ENCODE measurements at places on chromosomes 11 and 22.

DNA sequence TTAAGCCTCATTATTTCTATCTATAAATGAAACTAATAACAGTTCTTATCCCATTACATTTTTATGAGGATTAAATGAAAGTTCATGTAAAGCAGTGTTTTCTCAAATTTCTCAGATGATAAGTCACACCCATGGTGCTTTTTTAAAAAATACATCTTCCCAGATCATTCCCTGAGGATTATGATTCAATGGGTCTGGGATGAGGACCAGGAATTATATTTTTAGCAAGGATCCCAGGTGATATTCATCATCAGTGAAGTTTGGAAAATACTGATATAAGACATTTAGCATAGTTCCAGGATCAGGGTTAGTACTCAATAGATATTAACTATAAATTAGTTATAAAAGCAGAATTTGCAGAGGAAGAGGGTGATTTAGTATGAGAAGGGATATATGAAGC is 89.1 kb downstream of the BBOX1 start:
- DNase-seq: no peak

- DNase-seq: no peak
Measured at GRCh38 chr11:60872961-60873524, 5.7 kb downstream of the ZP1 start.

- no peak for DNase-seq
Measured at GRCh38 chr22:50683994-50684371, 11.4 kb downstream of the SHANK3 start.

DNA sequence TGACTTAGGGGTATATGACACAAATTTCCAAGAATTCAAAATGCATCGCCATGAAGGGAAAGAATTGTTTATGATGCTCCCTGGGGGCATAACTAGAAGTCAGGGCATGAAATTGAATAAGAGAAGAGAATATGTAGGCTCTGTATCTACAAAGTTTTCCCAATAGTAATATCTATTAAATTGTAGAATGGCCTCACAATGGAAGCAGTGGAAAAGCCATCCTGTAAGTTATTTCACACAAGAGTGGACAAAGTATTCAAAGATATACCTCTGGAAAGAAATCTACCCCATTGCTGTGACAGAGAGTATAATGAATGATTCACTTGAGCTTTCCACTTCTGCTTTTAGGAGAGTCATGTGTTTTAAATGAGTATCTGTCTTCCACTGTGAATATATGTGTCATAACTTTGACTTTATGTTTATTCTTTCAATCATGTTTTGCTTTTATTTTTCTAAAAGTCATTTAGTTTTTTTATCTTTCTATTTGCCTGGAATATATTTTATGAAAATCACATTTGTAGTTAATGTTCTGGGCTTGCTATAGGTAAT is 65.7 kb upstream of the DDI1 start:
- DNase-seq: no peak

DNA sequence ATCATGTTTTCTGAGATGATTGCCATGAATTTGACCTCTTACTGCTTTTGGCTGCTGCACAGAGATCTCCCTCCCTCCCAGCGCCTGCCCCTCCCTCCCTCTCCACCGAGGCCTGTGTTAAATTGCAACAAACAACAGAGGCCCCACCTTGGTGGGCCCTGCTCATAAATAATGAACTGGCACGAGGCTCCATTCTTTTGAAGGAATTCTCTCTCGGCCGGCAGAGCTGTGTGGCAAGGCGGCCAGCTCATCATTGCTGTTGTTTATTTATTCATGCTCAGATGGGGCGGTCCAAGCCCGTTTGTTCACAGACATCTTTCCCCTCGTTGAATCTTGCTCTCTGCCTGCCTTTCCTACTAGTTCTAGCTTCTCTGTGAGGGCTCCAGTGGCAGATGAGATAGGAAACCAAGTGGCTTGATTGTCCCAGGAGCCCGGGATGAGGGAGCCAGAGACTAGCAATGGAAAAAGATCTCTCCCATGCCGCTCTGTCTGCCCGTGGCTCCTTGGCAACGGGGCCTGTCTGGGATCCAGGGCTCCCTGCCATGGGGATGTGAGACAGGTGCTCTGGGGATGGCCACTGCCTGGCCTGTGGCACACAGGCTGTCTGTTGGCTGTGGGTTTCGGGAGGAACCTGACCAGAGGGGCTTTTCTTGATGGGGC is 192.6 kb downstream of the DSCAML1 start:
- DNase-seq: no peak

DNA sequence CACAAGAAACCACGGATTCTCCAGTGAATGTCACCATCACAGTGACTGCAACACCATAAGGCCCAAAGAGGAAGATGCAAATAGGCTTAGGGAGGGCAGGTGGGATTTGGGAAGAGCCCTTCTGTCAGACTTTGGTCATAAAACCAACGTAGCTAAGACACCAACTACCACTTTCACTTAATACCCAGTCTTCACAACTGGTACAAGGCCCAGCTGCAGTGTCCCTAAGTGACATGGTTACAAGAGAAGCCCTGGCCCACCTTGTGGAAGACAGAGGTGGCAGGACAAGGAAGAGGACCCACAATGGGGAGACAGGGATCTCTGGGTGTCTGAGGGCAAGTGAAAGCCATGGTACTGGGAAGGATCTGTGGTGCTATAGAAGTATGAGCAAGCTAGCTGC is 10.0 kb downstream of the VSIG10L2 start:
- DNase-seq: no peak

DNA sequence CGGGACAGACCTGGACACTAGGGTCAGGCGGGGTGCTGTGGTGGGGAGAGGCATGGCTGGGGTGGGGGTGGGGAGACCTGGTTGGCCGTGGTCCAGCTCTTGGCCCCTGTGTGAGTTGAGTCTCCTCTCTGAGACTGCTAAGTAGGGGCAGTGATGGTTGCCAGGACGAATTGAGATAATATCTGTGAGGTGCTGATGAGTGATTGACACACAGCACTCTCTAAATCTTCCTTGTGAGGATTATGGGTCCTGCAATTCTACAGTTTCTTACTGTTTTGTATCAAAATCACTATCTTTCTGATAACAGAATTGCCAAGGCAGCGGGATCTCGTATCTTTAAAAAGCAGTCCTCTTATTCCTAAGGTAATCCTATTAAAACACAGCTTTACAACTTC is 3.9 kb downstream of the FADD start:
- DNase-seq: no peak

- DNase-seq: no peak
Measured at GRCh38 chr11:79200398-79201070, 240.3 kb downstream of the TENM4 start.

Data from stimulated activated CD4-positive, alpha-beta T cell treated with anti-CD3 and anti-CD28 coated beads, Interleukin-2, amount 100 ng/mL, for 4 hours (primary cell).